ENCODE measurements at places on chromosomes 1 and 21.

GRCh38 chr21:39150877-39151276 is 32.4 kb downstream of the PSMG1 start:
- no peak for DNase-seq

DNA sequence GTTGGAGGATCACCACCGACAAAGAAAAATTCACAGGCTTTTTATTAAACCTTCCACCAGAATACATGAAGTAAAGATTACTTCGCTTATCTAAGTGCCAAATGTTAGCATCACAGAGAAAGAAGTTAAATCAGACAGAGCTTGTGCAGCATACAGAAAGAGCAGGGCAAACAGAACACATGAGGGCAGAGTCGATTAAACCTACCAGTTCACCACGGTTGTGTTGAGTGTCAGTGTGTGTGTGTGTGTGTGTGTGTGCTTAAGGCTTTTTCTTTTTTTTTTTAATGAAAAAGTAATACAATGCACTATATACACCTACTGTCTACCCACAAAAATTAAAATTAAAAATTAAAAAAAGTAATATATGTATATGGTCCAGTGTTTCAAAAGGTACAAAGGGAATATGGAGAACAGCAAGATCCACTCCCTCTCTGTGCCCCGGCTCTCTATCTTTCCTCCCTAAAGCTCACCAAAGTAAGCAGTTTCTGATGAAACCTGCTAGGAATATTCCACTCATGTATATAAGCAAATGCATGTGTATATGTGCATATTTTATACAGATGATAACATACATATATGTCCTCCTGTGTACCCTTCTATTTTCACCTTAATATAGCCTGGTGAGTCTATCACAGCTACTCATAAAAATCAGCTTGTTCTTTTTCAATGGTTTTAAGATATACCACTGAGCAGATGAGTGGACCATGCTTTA is 17.7 kb downstream of the YIPF1 start:
- DNase-seq = no peak

- DNase-seq = no peak
Measured at GRCh38 chr1:112625696-112626095, 6.1 kb downstream of the CAPZA1 start.

- no peak for DNase-seq
Measured at GRCh38 chr21:43337901-43338655, 88.9 kb downstream of the SIK1 start.
